ENCODE measurements at places on chromosomes 1 and 21.
A peak's percentile ranks its signal among the peaks of the same experiment; 100 is the strongest.

GRCh38 chr1:245485996-245486395 is 331.2 kb downstream of the KIF26B start:
- no peak for DNase-seq

- DNase-seq = no peak
Observed at GRCh38 chr1:176118985-176119384, 88.1 kb downstream of the COP1 start.

DNA sequence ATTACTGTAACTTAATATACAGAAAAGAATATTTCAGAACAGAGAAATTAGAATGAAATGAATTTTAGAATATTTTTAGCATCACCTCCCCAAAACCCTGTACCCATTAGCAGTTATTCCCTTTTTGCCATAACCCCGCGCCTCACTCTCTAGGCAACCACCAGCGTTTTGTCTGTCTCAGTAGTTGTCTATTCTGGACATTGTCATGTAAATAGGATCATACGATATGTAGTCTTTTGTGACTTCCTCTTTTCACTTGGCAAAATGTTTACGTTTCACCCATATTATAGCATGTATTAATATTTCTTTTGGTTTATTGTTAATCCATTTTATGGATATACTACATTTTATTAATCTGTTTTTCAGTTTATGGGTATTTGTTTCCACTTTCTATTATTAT is 24.9 kb downstream of the SOAT1 start:
- no peak for DNase-seq

GRCh38 chr1:228876187-228876586 is 140.9 kb downstream of the RHOU start:
- DNase-seq = no peak

GRCh38 chr1:83509301-83509781 is 489.6 kb downstream of the TTLL7 start:
- no peak for DNase-seq

DNA sequence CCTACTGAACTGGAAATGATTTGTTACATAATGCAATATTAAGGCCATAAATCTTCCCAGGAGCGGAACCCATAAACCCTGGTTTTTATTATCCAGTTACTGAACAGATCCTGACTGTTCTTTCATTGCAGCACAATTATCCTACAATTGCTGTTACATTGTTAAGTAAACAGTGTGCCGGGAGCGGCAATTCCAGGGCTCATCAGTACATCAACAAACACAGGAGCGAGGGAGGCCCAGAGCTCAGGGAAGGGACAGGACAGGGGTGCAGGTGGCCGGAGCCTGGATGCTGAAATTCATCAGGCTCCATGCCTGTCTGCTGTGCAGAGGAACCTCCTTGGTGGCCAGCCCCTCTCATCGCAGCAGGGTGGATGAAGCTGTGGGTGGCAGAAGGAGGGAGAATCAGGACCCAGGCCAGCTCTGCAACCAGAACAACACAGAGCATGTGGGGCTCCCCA is 544.7 kb downstream of the NPHP4 start:
- DNase-seq = no peak

DNA sequence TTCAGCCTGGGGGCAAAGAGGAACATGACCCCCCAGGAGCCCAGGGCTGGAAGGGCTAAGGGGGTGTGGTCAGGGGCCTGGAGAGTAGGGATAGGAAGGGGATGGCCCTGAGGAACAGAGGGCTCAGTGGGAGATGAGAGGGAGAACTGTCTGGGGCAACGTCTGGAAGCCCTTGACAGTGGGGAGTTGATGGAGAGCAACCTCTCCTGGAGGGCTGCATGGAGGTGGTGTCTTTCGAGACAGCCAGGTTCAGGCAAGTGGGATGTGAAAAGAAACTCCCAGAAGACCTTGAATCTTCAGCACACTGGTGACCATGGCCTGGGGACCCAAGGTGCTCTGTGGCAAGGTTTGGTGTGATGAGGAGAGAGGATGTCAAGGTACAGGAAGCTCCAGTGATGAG is 54.2 kb upstream of the RUNX3 start:
- no peak for DNase-seq

DNA sequence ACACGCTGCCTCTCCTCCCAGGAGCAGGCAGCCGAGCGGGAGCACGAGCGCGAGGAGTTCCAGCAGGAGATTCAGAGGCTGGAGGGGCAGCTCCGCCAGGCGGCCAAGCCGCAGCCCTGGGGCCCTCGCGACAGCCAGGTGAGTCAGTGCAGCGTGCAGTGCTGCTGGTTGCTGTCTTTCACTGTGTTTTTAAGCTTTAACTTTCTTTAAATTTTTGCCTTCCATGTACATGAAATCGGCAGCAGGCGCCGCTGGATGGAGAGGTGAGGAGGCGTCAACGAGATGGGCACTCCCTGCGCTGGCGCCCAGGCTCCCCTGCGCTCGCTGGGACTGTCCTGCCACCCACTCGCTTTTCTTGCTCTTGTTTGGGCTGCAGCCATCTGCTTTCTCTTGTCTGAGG is 60.7 kb upstream of the DIP2A start:
- no peak for DNase-seq

GRCh38 chr1:184838504-184838951 is 83.9 kb upstream of the EDEM3 start:
- DNase-seq = no peak

DNA sequence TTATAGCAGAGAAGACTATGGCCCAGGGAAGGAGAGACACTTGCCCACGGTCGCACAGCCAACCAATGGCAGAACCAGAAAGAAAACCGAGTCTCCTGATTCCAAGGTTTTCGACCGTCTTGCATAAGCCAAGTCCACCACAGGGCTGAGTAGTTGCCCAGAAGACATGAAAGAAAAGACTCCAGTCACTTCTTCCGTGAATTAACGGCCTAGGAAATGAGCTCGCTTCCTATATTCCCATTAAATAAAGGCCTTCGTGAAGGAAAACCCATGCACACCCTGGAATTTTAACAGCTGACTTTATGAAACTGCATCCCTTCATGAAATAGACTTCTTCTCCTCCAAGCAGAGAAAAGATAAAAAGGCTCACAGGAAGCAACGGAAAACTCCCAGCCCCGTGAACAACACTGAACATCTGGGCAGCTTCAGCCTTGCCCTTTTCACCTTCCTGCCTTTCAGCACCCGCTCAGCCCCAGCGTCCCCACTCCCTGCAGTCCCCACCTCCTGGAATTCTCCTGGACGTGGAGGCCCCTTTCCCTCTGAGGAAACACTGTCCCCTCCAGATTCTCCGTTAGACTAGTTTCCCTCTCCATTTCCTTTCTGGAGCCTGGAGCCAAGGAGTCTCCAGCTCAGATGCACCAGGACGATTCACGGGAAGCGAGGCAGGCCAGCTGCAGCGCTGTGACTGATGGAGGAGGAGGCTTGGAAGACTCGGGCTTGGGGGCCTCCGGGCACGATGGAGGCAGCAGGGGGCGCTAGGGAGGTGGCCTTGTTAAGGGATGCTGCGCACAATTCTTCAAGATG is 2.7 kb upstream of the MYOC start:
- peak; percentile 44 for DNase-seq

DNA sequence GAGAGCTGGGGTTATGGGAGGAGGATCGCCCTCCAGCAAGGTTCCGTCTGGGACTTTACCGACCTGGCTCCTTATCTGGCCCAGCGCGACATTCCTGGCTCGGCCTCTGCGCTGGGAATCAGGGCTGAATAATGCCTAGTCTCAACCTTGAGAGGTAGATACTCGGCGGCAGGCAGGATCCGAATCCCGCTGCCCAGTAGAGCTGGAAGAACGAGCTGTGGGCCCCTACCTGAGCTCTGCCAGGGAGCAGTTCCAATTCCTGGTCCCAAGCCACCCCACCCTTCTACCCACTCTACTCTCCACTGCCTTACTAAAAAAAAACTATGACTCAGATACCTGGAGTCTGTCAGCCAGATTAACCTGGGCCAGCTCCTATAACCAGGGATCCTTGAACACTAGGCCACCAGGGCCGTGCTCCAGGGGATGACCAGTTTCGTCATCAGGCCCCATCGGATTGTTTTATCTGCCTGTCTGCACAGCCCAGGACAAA is 53.6 kb downstream of the RHBG start:
- DNase-seq = no peak

GRCh38 chr1:48082271-48082962 is 85.2 kb upstream of the TRABD2B start:
- DNase-seq = no peak

DNA sequence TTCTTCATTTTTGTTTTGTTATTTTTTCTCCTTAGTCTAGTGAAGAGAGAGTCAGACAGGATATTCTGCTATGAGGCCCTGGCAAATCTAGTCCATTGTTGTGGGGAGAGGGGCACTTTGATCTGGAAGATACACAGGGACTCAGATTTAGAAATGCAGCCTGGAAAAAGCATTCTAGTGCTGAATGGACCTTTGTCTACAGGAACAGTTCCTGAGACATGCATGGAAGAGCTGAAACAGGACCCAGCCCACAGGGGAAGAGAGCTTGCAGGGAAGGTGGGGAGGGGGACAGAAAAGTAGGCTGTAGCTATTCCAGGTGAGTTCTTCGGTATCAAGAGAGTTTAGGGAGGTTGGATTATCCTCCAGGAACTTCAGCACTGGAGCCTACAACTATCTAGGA is 98.5 kb downstream of the AKT3 start:
- DNase-seq = no peak

GRCh38 chr1:151475175-151475574 is 15.9 kb upstream of the POGZ start:
- DNase-seq = no peak

DNA sequence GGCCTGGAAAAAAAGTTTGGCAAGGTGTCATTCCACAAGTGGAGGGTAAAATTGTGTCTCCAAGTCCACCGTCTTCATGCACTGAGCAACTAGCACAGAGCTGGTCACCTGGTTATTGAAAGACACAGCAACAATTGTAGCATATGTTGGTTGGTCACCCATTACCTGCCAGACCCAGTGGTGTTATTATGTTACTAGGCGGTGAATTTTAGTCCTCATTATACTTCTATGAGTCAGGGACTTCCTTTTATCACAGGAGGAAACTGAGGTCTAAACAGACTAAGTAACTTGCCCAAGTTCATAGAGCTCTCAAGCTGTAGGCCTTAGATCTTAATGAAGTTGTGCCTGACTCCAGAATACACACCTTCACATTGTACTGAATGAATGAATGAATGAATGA is 94.9 kb upstream of the VANGL1 start:
- no peak for DNase-seq

DNA sequence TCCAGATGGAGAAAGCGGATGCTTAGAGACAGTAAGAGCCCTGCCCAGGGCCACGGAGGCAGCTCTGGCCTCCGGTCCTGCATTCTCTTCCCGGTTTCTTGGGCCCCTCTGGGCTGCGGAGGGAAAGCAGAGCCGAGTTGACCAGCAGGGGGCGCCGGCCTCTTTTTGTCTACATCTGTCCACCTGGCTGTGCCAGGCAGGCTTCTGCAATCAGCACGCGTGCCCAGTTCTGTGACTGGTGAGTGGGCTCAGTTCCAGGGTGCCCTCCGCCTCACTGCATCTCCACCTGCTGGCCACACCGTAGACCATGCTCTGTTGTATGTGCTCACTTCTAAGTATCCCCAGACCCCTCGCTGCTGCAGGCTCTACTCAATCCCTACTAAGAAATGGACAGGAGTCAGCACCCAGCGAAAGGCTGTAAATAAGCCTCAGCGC is 6.7 kb upstream of the HUNK start:
- peak; percentile 69 for DNase-seq

DNA sequence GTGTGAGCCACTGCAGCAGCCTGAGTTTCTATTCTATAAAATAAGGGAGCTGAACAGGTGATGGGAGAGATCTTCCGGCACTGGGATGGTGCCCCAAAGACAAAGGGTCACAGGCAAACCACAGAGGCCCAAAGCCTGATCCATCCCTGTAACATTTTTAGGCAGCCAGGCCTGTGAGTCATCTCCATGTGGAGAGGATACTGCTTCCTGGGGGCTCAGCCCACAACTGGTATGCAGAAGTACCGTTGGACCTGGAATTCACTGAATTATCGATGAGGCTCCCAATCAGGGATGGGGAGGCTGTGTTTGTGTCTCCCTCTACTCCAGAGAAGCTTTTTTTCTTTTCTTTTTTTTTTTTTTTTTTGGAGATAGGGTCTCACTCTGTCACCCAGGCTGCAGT is 48.8 kb upstream of the WASF2 start:
- no peak for DNase-seq

- no peak for DNase-seq
Observed at GRCh38 chr1:9253004-9253403, 18.4 kb downstream of the H6PD start.

GRCh38 chr1:205032508-205032907 is 10.5 kb upstream of the CNTN2 start:
- no peak for DNase-seq

- DNase-seq = no peak
Observed at GRCh38 chr21:45209046-45209445, 78.6 kb downstream of the POFUT2 start.

- no peak for DNase-seq
Observed at GRCh38 chr1:221039616-221040015, 160.4 kb downstream of the HLX start.

- DNase-seq = no peak
Observed at GRCh38 chr1:2967881-2968280, 53.4 kb upstream of the ACTRT2 start.

- no peak for DNase-seq
Observed at GRCh38 chr1:14668538-14668937, 70.1 kb downstream of the KAZN start.

GRCh38 chr1:158391099-158391498 is 8.2 kb downstream of the OR10T2 start:
- no peak for DNase-seq

- no peak for DNase-seq
Observed at GRCh38 chr1:40079774-40080400, 17.2 kb downstream of the PPT1 start.

GRCh38 chr1:100266741-100267140 is 725 bp downstream of the RTCA start:
- no peak for DNase-seq

- no peak for DNase-seq
Observed at GRCh38 chr1:214026985-214027384, 39.2 kb downstream of the PROX1 start.

GRCh38 chr1:152110860-152111514 is 4.3 kb downstream of the TCHH start:
- DNase-seq = peak; percentile 51

DNA sequence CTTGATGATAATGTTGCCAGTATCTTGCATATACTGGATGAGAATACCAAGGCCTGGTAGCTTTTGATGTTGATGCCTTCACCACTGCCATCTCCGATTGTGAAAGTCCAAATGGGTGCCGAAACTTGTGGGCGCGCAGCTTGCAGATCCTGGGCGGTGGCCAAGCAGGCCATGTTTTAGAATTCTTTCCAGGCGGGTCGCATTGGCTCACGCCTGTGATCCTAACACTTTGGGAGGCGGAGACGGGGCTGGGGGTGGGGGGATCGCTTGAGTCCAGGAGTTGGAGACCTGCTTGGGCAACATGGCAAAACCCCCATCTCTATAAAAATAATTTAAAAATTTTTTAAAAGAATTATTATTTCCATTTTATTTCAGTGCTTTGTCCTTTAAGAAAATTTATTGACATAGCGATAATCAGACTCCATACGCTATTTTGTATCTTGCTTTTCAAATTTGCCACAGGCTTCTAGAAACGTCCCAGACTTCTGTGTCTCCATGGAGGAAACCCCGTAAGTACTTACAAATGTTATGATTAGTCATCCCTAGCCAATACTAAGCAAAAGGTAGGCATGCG is 592 bp upstream of the ZNF326 start:
- DNase-seq = no peak
